ENCODE measurements at places on chromosomes 3 and 15.

DNA sequence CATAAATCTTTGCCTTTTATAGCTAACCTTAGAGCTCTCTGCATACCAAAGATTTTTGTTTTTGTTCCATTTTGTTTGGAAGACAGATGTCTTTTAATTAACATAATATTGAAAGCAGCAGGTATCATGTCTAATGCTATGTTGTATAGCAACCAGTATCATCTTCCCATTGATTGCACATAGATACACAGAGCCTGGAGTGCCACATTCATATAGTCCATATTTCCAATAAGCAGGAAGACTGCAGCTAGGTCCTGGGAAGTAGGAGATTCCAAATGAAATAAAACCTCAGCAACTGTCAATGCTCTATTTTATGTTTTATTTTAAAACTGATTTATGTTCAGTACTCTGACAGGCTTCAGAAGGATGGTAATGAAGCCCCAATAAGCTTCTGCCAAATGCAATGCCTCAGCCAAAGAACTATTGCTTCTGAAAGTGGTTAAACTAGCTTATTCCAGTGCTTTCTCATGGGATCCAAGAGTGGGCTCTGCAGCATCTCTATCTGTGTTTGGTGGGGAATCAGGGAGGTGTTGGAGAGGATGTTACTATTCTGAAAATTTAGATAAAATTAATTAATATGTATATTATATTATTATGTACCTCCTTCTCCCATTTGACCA lies 6.5 kb upstream of the KCNMB2 start:
- no peak for DNase-seq

- no peak for DNase-seq
These were observed 421.2 kb downstream of the TIGIT start for GRCh38 chr3:114714957-114715460.

DNA sequence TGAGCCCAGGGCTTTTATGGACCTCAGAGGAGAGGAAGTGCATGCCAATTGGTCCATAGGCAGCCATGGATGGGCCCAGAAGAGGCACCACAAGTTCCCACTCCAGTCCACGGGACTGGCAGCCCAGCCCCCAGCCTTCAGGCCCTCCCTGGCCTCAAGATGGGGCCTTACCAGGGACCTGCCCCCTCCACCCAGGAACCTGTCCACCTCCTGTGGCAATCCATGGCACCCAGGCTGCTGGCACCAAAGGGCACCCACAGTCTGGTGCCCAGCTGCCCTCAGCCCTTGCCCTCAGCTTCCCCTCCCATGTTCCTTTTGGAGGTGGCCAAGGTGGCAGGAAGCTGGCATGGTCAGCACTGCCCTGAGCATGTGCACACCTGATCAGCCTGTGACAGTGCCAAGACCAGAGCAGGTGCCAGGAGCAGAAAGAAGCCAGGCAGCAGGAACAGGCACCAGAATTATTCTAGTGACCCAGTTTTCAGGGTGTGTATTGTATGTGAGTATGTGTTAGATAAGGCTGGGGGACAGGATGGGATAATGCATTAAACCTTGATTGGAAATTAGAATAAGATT lies 415.0 kb downstream of the NTRK3 start:
- no peak for DNase-seq

DNA sequence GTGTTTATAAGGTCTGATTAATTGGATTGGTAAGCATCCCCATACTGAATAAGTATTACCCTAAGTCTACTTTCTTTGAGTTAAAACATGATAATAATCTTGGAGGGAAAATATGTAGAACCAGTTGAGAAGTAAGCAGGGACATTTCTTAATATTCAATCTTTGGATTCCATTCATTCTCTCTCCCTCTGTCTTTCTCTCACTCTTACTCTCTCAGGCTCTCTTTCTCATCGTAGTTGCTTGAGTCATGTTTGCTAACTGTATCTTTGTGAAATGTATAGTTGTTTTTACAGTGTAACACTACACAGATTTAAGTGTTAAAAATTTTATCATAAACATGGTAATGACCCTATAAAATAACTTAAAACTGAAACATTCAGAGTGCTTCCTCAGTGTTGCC lies 163.8 kb downstream of the RSRC1 start:
- no peak for DNase-seq

GRCh38 chr3:96000966-96001365 lies 813.4 kb upstream of the EPHA6 start:
- no peak for DNase-seq

GRCh38 chr15:98513428-98513986 lies 134.8 kb upstream of the IGF1R start:
- no peak for DNase-seq

DNA sequence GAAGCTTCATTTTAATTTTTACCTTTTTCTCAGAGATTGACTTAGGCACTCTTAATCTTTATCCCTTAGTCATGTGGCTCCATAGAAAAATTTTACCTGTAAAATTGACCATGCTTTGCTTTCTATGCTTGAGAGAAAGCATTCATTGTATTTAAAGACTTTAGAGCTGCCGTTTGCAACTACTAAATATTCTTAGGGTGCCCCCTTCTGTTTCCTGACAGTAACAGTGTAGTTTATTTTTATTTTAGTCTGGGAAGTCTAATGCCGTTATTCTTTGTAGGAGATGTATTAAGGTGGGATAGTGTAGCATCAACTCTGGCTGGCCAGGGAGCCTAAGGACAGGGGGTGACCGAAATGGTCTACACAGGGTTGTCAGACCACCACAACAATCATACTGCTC lies 84.5 kb upstream of the SYNPR start:
- no peak for DNase-seq

GRCh38 chr15:83871808-83872559 lies 218.1 kb downstream of the ADAMTSL3 start:
- DNase-seq: no peak

- DNase-seq: peak; percentile 73
These were observed 79.3 kb upstream of the ALDH1L1 start for GRCh38 chr3:126259411-126260391.

DNA sequence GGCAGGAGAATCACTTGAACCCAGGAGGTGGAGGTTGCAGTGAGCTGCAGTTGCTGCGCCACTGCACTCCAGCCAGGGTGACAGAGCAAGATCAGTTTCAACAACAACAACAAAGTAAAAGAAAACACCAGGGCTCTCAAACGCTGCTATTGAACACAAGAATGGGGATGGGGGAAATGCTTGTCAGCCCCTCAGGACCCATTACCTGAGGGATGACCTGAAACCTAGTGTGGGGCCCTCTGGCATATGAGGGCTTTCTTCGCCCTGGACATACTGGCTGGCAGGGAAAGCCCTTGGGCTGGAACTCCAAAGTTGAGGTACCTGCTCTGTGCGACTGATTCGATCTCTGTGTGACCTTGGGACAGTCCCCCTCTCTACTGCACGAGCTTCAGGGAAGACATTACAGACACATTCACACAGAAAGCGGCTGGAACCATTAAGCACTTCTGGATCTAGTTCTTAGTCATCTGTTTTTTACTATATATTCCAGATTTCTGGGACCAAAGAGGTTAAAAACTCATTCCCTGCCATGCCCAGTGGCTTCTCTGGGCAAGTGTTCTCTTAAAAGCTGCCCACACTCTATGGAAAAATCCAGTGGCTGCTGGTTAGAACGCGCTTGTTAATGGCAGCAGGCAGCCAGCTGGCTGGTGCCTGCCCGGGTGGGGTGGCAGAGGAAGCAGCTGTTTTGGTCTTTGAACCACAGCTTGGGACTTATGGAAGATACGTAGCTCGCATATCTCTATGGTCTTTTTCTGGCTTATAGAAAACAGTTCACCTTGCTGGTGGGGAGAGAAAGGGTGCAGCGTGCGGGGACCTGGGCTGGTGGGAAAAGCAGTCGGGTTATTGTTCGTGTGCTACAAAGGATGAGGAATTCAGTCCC lies 57.2 kb downstream of the ATP1B3 start:
- no peak for DNase-seq

DNA sequence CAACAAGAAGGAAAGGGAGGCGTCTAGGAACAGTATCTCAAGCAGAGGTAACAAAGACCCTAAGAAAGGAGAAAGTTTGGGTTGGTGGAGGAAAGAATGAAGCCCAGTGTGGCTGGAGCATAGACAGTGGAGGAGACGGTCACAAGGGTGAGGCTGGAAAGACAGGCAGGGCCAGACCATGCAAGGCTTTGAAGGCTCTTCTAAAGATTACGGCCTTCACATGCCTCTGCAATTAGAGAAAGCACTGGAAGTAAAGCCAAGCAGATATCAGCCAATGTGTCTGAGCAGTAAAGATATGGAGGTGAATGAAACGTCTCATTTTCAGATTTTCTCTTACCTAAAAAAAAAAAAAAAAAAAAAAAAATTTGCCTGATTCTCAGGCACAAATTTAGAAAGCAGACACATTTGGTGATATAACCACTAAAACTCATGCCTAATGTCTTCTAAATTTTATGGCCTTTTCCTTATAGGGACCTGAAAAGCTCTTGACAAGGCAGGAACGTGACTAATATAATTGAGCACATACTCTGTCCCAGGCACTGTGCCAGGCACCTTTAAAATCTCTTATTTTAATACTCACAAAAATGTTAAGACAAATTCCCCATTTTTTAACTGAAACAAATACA lies 184.1 kb downstream of the MECOM start:
- no peak for DNase-seq

DNA sequence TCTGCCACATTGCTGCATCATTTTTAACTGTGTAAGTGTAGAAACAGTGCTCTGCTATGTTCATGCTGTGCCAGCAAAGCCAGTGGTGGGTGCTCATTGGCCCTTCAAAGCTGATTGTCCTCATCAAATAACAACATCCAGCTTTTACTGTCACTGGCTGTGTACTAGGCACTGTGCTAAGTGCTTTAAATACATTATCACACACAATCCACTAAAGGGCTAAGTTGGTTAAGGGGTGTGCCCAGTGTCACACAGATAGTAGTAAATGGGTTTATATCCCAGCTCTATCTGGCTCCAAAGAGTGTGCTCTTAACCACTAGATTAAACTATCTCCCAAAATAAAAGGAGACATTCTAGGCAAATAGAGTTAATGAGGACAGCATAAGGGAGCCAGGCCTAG lies 7.7 kb downstream of the TUBGCP4 start:
- DNase-seq: no peak

- no peak for DNase-seq
These were observed 357.9 kb downstream of the LRTM1 start for GRCh38 chr3:54570008-54570407.

GRCh38 chr15:35141743-35142471 lies 56.8 kb upstream of the NANOGP8 start:
- no peak for DNase-seq

DNA sequence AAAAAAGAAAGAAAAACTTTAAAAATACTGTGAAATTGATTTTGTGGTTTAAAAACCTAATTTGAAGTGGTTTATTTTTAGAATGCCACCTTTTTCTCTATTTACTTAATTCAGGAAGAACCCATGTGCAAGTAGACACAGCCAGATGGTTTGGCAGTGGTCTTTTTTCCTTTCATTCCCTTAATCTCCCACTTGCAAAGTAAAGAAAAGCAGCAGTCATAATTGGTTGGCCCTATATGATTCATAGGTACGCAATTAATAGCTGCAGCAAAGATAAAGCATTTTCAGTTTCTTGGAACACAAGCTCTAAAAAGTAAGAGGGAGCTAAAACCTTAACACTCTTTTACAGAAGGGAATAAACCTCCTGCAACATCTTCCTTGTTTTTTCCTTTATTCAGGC lies 115.3 kb downstream of the MECOM start:
- DNase-seq: no peak

GRCh38 chr15:39462691-39463090 lies 118.2 kb upstream of the THBS1 start:
- no peak for DNase-seq

GRCh38 chr3:109337393-109337792 lies at the start of gene DPPA4:
Gene DPPA4 (minus strand): TSS chr3:109337546. CDS start chr3:109337517, 29 bp downstream.
- DNase-seq: peak; percentile 78

- no peak for DNase-seq
These were observed 10.6 kb downstream of the HCN4 start for GRCh38 chr15:73357999-73358665.

DNA sequence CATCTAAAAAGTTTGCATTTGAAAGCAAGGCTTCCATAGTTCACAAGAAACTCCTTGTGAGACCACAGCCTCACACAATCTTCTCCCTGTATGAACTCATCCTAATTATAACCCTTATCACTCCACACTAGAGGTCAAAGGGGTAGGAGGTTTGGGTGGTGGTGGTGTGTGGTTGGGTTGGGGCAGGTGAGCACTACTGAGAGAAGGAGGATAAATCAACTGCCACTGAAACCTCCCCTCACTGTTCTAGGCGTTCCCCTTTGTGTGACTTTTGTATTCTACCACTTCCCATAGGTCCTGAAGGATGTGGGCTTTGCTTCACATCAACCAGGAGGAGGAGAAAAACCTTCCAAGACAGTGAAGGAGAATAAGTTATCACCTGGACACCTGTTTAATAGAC lies 6.4 kb upstream of the AGBL1 start:
- DNase-seq: no peak

DNA sequence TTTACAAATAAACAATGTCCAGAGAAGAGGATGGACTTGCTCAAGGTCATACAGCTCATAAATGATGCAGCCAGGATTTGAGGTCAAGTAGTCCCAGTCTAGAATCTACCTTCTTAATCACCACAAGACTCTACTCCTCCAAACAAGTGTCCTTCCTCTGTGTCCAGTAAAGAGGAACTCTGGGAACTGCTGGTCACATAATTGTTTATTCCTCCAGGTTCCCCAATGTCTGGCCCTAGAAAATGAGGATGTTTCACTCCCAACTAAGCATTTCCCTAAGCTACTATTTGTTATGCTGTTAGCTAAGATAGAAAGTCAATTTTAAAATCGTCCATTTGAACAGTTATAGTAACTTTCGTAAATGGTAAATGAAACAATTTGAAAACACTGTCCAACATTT lies 192.4 kb downstream of the FHIT start:
- DNase-seq: no peak

Measured in WTC11 (cell line).